CD4-positive, alpha-beta T cell treated with Interleukin-15 for 1 hour (primary cell): ENCODE measurements at places on chromosomes 6 and 20.

DNA sequence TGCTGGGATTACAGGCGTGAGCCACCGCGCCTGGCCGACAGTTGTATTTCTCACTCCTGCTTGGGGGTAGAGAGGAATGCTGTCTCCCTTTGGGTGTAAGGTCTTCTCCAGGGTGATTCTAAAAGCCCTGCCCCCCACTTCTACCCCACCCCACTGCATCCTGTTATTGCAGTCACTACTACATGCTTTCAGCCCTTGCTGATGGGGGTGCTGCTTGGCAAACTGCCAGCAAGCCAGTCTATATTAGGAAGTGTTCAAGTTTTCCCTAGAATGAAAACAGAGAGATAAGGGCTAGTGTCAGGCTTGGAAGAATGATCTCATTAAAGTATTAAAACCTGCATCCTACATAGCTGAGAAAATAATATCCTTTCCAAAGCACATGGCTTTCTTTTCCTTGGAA lies 31.3 kb downstream of the TTI1 start:
- DNase-seq, result no peak

DNA sequence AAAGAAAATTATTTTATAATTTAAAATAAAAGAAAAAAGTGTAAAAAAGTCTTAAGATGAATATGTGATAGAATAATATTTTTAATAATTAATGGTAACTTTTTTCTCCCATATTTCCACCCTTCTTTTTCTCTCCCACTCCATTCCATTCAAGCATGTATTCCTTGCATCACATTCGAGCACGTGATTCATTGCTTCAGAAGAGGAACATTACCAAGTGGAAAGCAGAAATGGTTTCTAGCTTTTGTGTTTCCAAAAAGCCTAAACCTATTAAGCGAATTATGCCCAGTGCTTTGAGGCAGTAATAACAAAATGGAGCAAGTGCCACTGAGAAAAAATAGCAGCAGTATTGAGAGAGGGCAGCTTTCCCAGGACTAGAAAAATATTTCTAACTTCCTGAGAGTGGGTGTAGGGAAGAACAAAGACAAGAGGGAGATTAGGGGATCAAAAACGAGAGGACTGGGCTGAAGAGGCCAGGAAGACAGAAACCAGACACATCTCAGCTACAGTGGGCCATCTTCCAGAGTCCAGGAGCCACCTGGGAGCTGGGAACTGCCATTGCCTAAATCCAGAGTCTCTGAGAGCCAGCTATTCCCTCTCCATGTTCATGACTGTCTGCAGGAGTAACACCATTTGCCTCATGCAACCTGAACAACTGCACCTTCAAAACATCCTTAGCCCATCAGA lies 15.0 kb upstream of the AKIRIN2 start:
- DNase-seq, result no peak

GRCh38 chr6:53581173-53581773 lies 36.4 kb upstream of the GCLC start:
- no peak for DNase-seq

GRCh38 chr6:94133106-94133505 lies 713.7 kb upstream of the EPHA7 start:
- no peak for DNase-seq

DNA sequence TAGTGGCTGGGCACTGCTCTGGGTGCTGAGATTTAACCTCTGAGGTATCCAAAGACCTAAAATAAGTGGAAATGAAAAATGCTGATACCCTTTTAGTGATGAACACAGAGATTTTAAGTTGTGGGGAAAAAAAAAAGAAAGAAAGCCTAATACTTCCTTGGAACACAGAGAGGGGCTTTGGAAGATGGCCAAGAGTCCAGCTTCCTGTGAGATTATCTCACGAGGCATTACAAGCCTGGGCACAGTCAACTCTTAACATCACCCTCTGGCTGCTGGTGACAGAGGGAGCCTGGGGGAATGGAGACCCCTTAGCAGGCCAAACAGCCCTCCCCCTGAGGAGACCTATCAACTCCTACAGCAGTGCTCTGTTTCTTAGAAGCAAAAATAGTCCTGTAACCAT lies 19.7 kb downstream of the BTN2A1 start:
- DNase-seq, result no peak

GRCh38 chr20:44637042-44637441 lies 14.5 kb downstream of the ADA start:
- DNase-seq, result no peak

DNA sequence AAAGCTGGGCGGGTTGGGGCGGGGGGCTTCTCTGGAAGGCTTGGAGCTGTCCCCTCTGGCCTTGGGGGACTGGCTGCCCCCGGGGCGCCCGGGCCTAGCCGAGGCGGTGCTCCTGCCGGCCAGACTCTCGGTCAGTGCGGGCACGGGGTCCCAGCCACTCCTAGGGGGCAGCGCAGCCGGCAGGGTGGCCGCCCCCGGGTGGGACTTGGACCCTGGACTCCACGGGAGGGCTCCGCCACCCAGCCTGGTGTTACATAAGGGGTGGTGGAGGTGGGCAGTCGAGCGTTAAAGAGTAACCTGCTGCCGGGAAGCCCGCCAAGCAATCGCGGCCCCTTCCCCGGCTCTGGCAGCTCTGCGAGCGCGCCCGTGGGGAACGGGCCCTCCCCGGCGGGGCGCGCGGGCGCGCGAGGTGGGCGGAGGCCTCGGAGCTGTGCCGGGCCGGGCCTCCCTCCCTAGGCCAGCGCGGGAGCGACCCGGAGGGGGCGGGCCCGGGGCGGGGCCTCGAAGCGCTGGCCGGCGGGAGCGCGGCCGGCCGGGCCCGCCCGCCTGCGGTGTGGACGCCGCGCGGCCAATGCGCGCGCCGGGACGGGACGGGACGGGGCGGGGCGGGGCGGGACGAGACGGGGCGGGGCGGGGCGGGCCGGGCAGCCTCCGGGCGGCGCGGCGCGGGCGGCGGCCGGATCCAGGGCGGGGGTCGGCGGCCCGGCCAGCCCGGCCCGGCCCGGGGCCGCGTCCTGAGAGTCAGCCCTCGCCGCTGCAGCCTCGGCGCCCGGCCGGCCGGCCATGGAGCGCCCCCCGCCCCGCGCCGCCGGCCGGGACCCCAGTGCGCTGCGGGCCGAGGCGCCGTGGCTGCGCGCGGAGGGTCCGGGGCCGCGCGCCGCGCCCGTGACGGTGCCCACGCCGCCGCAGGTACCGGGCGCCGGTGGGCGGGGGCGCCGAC lies at the start of gene SLC2A4RG:
SLC2A4RG (plus strand) TSS at position 647 of the 940 bp plus-strand sequence; CDS start at position 784, 137 bp downstream.
- DNase-seq, result peak; percentile 79

DNA sequence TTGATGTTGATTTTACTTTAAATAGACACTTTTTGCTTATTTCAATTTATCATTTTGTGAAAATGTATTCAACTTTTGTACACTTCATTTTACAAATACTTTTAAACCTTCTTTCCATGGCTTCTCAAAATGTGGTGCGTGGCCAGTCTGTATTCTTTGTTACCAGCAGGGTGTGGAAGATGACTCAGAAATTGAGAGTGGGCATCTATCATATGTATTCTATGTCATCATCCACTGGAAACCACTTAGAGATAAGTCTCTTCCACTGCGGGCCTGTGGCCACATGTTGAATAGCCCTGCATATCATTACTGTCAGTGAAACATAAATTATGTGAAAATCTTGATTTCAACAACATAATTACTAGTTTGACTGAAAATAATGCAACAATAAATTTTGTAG lies 52.6 kb upstream of the MC3R start:
- no peak for DNase-seq

DNA sequence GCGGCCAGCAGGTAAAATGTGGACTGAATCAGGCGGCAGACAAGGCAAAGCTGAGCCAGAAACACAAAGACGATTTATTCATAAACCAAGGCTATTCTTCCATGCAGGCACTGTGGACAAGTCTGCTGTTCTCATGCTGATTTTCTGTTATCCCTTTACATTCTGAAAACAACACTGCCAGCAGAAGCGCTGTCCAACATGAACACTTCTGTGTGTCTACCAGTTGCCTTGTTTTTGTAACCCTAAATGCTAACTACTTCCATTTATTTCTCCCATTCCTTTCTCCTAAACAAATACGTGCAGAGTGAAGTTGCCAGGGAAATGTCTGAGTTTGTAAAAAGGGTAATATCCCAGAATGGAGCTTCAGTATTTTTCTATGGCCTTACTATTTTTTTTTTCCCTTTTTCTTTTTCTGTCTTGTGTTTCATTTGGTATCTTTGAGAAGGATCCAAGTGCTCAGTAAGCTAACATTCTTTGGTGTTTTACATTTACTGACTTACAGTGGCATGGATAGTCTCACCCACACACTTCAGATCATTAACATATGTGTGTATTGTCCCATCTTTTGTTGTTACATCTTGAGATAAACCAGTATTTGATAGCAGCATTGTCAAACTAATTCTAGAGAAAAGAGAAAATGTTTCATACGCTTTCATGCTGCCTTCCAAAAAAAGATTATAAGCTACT lies 1308.9 kb upstream of the MAP3K7 start:
- no peak for DNase-seq

- DNase-seq, result no peak
Observed at GRCh38 chr6:116047173-116047933, 13.3 kb downstream of the FRK start.

DNA sequence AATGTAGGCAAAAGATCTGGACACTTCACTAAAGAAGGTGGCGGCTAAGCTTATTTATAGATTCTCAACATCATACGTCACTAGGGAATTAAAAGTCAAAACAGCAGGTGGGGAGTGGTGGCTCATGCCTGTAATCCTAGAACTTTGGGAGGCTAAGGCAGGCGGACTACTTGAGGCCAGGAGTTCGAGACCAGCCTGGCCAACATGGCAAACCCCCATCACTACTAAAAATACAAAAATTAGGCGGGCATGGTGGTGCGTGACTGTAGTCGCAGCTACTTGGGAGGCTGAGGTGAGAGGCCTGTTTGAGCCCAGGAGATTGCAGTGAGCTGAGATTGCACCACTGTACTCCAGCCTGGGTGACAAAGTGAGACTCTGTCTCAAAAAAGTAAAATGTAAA lies 74.6 kb downstream of the GPX5 start:
- DNase-seq, result no peak

- DNase-seq, result peak; percentile 38
Observed at GRCh38 chr6:156557251-156557910, 219.8 kb upstream of the ARID1B start.

- DNase-seq, result no peak
Observed at GRCh38 chr6:26217714-26218075, 130.5 kb downstream of the HFE start.

GRCh38 chr20:13166437-13166836 lies 54.6 kb upstream of the ISM1 start:
- DNase-seq, result no peak

GRCh38 chr6:111666847-111667246 lies 61.2 kb upstream of the TRAF3IP2 start:
- DNase-seq, result no peak

- DNase-seq, result peak; percentile 36
Observed at GRCh38 chr20:50320901-50321796, 130.5 kb downstream of the CEBPB start.

DNA sequence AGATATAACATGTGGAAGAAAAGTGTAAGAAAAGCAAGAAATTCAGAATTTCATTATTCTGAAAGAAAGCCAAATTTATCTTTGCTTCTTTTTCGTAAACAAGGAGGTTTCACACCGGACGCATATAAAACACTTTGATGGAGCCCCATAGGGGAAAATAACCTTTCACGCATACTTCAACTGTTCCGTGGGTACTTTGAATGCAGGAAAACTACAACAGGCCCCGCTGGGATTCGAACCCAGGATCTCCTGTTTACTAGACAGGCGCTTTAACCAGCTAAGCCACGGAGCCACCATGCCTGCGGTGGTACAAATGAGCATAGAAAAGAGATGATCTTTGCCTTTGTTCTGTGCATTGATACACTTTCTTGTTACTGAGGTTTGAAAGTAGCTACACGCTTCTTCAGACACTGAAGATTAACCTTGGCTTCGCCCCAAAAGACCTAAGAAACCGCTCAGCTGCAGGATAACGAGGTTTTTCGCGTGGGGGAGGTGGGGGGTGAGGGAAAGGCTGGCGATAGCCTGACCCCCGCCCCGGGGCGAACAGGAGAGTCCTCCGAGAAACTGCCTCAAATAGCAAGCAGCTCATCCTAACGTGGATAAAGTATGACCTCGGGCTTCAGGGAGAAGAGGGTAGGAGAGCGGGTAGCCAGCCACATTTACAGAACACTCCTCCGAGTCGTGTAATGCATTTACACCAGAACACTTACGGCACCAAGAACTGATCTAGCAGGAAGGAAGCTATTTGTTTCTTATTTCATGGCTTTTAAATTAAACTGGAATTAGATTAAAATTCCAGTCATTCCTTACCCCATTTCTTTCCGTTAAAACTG lies 5.3 kb upstream of the HMGN4 start:
- DNase-seq, result peak; percentile 92

DNA sequence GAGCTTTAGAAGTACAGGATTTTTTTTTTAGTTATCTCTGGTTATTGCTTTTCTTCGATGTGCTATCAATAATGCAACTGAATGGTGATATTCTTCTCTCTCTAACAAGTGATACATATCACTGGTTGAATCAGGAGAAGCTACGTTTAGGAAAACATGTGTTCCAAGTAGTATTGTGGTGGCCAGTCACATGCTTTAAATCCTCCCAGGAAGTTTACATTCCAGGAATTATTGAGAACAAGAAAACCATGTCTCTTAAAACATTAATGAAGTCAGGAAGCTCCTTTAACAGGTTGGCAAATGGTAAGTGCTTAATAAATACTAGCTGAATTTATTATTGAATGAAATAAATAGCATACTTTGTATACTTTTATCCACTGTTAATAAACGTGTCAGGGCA lies 371.1 kb downstream of the BCKDHB start:
- no peak for DNase-seq

DNA sequence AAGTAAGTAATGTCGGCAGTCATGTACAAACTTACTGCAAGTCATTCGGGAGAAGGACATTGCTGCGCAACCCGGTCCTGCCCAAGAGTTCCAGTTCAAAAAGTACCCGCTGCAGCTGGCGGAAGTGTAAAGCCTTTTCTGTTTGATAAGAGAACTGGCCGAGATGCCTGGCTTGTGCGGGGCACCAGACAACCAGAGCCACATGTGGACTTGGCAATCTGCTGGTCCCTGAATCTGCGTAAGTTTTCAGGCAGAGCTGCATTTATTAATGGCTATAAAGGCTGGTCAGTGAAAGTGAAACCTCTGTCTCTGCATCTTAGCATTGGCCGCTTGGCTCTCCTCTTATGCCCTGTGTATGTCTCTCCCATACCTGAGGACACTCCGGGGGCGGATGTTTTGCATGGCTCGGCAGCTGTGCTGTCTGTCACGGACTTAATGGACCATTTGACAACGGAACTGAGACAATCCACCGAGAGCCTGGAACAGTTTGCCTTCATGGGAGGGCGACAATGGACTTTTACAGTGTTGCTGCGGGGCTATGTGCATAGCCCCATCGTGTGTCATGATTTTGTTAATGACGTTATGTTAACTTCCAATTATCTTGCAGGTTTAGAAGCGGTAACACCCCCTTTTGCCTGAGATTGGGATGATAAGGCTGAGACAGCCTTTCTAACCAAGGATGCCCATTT lies 19.8 kb upstream of the RGS17 start:
- no peak for DNase-seq

DNA sequence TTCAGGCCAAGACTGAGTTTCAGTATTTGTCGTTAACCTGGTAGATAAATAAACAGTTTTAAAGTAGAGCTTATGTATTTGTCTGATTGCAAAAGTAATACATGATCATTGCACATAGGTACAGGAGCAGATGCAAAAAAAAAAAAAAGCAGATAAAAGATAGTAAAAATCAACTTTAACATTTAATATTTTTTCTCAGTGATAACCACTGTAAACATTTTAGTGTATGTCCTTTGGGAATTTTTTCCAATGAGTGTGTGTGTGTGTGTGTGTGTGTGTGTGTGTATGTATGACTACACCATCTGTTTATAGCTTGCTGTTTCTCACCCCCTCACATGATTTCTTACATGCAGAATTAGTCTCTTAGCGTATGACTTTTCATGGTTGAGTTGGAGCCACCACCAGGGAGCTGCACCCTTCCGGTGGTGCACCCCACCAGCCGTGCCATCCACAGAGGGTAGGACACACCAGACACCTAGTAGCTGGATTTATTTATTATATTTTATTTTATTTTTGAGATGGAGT lies 26.3 kb downstream of the WRNIP1 start:
- DNase-seq, result peak; percentile 38
